H4 (cell line): ENCODE measurements at places on chromosomes 3 and 15. TPM values are rescaled to one million over a fixed set of nuclear protein-coding genes. Genes with fewer than 3 reads are reported as not detected.

TGM4 gene
- 1.2 TPM in 1 of 2 replicates, not detected in the other for total RNA-seq

CD86 gene
- 0.39 and 1.6 TPM in 2 replicates for total RNA-seq

KCNAB1 gene
- 0.10 and 0.33 TPM in 2 replicates for total RNA-seq

RLBP1 gene
- total RNA-seq = not detected in 2 replicates

DNASE1L3 gene
- not detected in 2 replicates for total RNA-seq

GP9 gene
- total RNA-seq = not detected in 2 replicates

LRTM1 gene
- total RNA-seq = not detected in 2 replicates

SERPINI2 gene
- 0.12 TPM in 1 of 2 replicates, not detected in the other for total RNA-seq

ZCWPW2 gene
- 0.37 and 0.45 TPM in 2 replicates for total RNA-seq

ZPLD1 gene
- total RNA-seq = 0.06 TPM in 1 of 2 replicates, not detected in the other

TWF2 gene
- total RNA-seq = 67.0 and 78.4 TPM in 2 replicates

WDR72 gene
- 11.5 and 14.6 TPM in 2 replicates for total RNA-seq

C3orf62 gene
- 0.16 and 0.97 TPM in 2 replicates for total RNA-seq

POPDC2 gene
- total RNA-seq = 0.06 and 0.54 TPM in 2 replicates

STARD5 gene
- 2.9 and 3.2 TPM in 2 replicates for total RNA-seq

IGDCC3 gene
- not detected in 2 replicates for total RNA-seq
